ENCODE measurements at places on chromosomes 1 and 21. TPM values are rescaled to one million over a fixed set of nuclear protein-coding genes. Genes with fewer than 3 reads are reported as not detected.

DNA sequence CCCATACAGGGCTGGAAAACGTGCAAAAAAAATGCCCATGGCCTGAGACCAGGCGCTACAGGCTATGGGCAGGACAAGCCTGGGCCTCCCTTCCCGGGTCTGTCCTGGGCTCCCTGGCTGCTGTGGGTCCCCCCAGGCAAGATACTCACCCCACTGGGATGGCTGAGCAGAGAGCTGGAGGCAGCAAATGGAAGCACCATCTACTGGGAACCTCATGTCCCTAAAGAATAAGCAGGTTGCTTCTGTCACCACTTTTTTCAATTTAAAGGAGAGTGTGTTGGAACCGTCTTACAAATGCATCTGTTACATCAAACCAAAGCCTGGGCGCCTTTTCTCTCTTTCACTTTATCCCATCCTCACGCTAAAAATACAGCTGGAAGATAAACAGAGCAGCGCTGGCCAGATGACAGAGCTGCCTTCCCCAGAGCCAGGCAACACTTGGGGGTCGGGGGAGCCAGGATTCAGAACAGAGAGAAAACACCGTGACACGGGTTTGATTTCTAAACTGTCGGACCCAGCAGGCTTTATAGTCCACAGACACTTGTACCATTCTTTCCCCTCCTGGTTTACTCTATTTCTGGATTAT is 262.1 kb upstream of the VAMP3 start:
- H3K27me3 ChIP-seq = no peaks in the 10 kb centered on the region
- H3K27ac ChIP-seq = no peak overlapping the region
- H3K4me1 ChIP-seq = no peaks in the 10 kb centered on the region
- no peak for DNase-seq

GRCh38 chr1:246703581-246703980 is 20.6 kb upstream of the SCCPDH start:
- peaks cover 31% of the 10 kb centered on the region for H3K4me1 ChIP-seq
- no peaks in the 10 kb centered on the region for H3K27me3 ChIP-seq
- no peak for DNase-seq

- peak overlapping the region; percentile 96 for H3K27ac ChIP-seq
- peak; percentile 63 for DNase-seq
- no peaks in the 10 kb centered on the region for H3K27me3 ChIP-seq
- H3K4me1 ChIP-seq = peaks cover 24% of the 10 kb centered on the region
- H3K36me3 ChIP-seq = no peaks in the 10 kb centered on the region
Observed at GRCh38 chr1:114668784-114669561, 876 bp downstream of the DENND2C start.

GRCh38 chr21:45974073-45975019 is 7.2 kb upstream of the COL6A1 start:
- H3K27ac ChIP-seq = no peak overlapping the region
- H3K4me1 ChIP-seq = no peaks in the 10 kb centered on the region
- no peaks in the 10 kb centered on the region for H3K36me3 ChIP-seq
- peak overlapping the region; percentile 54 for H3K4me3 ChIP-seq

The NBPF15 gene
- 158 TPM for total RNA-seq

The NBPF20 gene
- 8.5 TPM for total RNA-seq

The GBP5 gene
- total RNA-seq = not detected

Measured in MCF 10A (cell line).